ENCODE measurements at places on chromosomes 1 and 21.

DNA sequence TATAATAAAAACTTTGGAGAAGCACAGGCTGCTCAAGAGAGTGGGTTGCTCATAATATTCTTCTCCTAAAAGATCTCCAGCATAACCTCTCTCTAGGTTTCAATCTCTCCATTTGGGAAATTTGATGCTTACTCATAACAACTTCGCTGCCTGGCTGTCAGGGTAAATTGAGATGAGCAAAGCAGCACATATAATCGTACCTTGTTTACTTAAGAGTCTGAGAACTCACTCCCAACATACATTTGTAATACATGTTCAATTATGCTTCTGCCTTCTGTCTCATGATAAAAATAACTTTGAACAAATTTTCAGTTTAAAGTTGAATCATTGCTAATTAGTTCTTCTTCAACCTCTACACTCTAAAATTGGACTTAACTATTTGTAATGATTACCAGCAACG, 68.9 kb downstream of the DUSP10 start:
- no peak for DNase-seq

DNA sequence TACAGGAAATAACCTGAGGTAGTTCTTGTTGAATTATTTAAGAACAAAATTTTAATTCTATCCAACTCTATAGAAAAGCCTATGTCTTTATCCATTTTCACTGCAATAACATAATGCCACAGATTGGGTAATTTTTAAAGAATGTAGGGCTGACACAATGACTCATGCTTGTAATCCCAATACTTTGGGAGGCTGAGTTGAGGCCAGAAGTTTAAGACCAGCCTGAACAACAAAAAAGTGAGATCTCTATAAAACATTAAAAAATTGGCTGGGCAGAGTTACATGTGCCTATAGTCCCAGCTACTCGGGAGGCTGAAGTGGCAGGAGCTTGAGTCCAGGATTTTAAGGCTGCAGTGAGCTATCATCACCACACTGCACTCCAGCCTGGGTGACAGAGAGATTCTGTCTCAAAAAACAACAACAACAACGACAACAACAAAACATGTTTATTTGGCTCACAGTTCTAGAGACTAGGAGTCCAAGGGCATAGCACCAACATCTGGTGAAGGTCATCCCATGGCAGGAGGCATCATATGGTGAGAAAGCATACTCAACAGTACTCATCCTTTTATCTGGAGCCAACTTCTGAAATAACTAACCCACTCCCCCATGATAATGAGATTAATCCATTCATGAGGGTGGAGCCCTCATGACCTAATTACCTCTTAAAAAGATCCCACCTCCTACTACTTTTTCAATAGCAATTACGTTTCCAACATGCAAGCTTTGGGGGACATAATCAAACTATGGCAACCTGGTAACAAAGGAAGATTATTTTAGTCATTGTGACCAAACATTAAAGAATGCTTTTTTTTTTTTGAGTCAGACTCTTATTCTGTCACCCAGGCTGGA, 59.6 kb downstream of the ABL2 start:
- no peak for DNase-seq

DNA sequence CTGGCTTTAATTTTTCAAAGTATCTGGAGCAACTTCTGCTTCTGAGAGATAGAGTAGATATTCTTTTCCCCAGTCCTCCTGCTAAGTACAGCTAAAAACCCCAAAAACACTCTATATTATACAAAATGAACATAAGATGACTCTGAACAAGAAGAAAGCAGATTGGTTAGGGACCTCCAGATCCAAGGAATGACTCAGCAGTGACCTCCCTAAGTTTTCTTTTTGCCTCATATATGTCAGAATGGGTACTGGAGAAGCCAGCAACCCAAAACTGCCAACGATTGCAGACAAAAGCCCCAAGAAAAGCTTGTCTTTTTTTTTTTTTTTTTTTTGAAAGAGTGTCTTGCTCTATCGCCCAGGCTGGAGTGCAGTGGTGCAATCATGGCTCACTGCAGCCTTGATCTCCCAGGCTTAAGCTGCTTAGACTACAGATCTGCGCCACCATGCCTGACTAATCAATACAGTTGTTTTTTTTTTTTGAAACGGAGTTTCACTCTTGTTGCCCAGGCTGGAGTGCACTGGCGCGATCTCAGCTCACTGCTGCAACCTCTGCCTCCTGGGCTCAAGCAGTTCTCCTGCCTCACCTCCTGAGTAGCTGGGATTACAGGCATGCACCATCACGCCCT, 22.7 kb downstream of the NDUFS5 start:
- no peak for DNase-seq

DNA sequence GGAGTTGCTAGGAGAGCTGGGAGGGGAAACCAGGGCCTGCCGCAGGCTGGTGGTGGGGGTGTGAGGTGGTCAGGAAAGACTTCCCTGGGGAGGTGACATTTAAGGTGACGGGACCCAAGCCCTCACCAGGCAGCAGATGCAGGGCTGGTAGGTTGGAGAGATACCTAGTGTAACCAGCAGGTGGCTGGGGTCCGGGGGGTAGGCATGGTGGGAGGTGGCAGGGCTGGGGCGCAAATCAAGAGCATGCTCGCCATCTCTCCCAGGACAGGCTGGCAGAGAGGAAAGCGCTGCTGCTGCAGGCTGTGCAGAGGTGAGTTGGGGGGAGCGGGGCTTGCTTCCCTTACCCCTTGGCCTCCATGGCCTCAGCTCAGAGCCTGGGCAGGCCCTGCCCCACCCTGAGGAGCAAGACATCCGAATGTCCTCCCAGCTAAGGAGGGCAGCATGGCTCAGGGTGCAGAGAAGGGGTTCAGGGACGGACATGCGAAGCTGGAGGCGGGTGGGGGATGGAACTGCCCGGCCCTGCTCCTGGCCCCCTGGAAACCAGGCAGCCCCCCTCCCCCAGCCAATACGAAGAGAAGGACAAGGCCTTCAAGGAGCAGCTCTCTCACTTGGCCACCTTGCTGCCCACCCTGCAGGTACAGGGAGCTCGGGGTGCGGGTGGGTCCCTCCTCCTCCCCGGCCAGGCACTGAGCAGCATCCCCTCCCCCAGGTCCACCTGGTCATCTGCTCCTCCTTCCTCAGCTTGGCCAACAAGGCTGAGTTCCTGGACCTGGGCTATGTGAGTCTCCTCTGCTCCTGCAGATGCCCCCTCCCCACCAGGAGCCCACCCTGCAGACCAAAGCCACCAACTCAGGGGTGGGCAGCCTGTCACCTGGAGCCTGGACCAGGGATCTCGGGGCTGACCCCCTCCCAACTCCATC, 4.0 kb downstream of the RNF207 start:
- no peak for DNase-seq

GRCh38 chr1:30701258-30701633, 22.1 kb downstream of the MATN1 start:
- no peak for DNase-seq
